ENCODE measurements at places on chromosomes 4 and X.

DNA sequence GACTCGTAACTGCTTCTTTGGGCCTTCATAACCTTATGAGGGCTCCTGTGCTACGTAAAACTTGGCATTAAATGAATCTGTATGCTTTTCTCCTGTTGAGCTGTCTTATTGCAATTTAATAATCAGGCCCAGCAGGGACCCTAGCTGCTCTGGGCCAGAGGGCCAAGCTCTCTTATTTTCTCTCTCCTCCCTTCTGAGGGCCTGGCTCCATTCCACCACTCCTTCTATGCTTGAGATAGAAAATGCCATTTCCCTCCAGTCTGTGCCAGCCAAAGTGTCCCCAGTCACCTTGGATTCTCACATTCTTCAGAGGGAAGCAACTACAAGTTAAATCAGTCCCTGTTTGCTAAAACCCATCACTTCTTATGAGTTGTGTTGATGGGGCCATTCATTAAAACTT is 90.1 kb downstream of the CLCN4 start:
- DNase-seq = no peak

GRCh38 chr4:105786748-105787147 is 78.2 kb downstream of the GSTCD start:
- no peak for DNase-seq

- peak; percentile 49 for DNase-seq
Measured at GRCh38 chr4:183770906-183771305, 111.8 kb downstream of the TRAPPC11 start.

GRCh38 chrX:46209768-46210167 is 335.5 kb downstream of the ZNF674 start:
- DNase-seq = no peak

GRCh38 chr4:39502019-39502663 is 25.1 kb downstream of the UGDH start:
- DNase-seq = no peak

DNA sequence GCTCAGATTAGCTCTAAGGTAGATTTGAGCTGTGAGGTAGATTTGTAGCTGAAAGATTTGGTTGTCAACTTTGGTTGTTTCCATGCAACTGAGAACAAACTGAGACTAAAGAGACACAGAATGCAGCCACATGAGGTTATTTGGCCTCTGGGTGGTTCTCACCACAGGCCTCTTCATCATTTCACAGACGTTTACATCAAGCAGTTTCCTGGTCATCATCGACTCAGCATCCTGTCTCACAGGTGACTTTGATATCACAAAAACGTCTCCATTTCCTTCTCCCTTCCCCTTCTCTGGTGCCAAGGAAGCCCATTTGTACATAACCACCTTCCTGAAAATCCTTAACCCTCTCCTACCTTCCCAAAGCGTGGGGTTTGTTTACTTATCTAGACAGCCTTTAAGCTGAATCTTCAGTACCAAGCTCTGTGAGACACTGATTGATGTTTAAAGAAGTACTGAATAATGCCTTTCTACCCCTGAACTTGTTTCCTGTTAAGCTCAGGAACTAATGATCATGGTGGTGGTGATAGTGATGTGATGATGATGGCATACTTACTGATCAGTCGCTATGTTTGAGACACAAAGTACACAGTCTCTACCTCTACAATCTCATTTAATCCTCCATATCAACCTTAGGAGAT is 81.9 kb downstream of the FAM114A1 start:
- no peak for DNase-seq

DNA sequence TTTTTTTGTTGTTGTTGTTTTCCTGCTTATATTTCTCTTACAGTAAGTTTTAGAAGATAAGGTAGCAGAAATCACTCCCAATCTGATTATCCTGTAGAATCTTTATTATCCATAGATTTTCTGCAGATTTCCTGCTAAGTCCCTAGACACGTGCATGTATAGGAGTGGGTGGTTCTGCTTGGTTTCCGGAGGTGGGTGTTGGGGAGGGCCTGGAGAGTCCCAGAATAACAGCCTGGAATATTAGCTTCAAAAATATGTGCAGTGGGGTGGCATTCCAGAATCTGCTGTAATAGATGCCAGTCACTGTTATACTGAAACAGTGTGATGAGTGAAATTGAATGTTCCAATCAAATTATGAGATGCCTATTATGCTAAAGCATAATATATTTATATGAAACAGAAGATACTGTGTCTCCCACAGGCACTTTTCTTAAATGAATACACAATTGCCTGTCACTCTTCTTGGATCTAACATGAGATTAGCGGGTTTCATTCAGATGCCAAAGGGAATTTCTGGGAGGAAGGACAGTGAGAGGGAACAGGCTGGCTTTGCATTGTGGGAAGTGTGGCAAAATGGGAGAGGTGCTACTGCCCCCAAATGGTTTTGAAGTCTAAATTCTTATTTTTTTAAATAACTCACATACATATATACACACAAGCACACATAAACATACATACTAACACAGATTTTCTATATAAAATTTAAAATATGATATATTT is 37.6 kb downstream of the C4orf50 start:
- no peak for DNase-seq

DNA sequence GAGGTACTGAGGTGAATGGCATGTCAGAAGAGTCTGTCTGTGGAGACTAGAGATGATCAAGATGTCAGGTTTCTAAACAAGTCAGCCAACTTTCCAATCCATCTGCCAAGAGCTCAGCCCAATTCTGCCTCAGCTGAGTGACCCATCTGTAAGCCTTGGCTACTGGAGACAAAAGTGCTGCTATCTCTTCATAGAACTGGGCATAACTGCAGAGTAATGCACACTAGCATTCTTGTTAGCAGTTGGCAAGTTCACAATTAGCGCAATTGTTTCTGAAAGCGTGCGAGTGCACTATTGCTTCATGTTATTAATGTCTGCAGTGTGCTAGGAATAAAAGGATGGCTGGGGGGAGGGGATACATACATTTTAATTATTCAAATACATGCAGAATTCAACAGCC is 32.9 kb upstream of the SH3D19 start:
- no peak for DNase-seq

- no peak for DNase-seq
Measured at GRCh38 chrX:123171781-123172180, 12.3 kb upstream of the GRIA3 start.

DNA sequence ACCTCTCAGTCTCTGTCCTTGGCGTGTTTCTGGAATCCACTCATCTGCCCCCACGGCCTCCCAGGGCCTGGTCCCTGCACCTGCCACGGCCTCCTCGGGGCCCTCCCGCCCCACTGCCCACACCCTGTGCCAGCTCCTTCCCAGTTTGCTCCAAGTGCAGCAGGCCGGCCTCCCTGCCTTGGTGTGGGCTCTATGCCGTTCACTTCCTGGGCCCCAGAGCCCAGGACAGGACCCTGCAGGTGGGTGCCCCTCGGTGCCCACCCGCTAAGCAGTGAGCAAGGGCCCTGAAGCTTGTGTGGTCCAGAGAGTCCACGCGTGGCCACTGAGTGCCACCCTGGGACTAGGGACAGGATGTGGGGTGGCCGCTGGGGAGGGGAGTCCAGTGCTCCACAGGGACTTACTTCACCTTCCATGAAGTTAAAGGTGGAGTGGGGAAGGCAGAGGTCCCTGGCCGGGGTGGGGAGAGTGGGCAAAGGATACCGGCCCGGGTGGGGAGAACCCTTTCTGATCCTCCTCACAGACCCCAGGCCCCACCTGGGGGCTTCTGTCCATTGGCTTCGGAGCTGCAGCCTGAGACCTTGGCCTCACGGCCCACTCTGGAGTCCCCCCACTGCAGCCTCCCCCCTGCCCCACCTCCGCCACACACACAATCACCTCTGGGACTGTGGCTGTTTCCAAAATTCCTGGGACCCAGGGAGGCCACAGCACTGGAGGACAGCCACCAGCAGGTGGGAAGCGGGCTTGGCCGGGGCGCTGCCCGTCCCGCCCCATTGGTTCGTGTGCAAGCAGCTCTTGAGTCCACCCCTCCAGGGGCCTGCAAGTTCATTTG is 60.0 kb upstream of the NKX1-1 start:
- DNase-seq = no peak

DNA sequence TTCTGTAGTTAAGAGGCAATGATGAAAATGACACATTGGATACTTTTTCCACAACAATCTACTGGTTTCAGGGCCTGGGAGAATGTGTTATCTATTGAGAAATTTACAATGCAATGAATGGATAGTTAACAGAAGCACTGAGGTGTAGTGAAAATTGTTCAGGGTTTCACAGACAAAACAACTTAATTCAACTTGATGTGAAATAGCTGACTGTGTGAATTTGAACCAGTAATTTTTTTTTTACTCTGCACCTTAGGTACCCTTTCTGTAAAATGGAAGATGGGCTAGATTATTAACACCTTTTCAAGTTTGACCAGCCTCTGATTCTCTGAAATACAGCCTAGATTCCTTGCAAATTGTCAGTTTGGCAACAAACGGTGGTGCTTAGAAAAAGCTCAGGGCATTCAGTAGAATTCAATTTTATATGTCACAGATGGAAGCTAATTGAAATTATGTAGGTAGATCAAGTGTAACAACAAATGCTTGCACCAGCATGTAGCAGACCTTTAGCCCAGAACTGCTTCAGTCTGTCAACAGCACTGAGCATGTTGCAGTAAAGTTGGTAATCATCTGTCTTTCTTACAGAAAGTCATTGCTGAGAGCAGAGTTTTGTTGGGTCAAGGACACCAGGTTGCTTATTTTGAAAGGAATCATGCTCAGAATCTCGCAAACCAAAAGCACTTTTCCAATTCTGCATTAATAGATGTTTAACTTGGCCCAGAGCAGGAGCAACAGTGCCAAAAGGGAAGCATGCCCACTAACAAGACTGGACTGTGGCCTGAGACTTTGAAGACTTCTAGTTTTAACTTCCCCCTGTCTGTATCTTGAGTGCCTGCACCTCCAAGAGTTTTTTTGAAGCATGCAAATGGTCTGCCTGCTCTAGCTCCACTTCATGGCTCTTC is 526.6 kb downstream of the PACRGL start:
- DNase-seq = no peak

DNA sequence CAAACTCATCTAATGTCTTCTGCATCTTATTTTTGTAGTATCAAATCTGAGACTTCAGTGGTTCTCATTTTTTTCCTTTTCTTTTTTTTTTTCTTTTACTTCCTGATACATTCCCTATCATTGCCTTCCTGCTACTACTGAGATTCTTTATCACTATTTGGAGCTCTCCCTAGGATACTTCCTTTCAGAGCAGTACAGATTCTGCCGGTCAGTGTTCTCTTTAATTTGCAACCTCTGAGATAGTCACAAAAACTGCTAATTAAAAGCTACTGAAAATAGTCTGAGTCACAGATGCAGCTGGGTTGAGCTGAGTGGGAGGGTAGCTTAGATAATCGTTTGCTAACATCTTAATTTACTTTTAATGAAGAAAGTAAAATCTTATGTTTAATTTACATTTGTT is 1279.7 kb downstream of the ARAP2 start:
- no peak for DNase-seq

DNA sequence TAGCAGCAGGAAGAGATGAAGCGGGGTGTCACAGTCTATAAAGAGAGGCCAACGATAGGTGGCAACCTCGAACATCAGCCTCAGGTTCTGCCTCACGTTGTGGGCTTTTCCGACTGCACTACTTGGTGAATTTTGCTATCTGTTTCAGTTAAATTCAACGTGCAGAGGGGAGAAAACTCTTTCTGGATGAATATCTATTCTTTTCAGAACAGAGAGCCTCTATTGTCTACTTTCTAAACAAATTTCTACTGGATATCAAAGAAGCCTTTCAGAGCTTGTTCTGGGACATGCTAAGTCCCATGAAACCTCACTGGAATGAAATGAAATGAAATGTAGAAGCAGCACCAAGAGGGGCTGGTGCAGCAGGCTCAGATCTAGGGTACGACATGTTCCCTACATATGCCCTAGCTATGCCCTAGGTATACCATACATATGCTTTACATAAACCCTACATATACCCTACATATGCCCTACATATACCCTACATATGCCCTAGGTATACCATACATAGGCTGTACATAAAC is 116.5 kb upstream of the TRIM2 start:
- no peak for DNase-seq

- no peak for DNase-seq
Measured at GRCh38 chr4:57435300-57435699, 325.1 kb upstream of the IGFBP7 start.

- peak; percentile 39 for DNase-seq
Measured at GRCh38 chrX:119235872-119236622, at the start of gene PGRMC1. Gene PGRMC1, plus strand, starts transcription at chrX:119236285. Its CDS starts 79 bp downstream, at chrX:119236364.
